Caki2 (cell line): ENCODE measurements at places on chromosomes 12 and 14.

- no peak for DNase-seq
These were observed 7.0 kb downstream of the AK7 start for GRCh38 chr14:96398921-96399320.

DNA sequence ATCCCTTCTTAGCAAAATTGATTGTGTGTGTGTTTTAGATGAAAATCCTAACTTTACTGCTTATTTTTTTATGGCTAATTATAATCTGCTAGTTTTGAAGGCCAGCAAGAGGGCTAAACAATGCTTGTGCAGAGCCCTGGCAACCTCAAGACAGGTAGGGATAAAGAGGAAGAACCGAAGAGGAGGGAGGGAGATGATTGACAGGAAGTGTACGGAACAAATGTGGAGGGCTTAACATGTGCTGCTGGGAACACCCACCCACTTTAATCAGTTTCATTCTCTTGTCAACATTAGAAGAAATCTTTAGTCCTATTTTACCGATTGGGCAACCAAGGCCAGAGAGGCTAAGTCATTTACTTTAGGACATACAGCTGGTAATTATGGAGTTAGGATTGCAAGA, 1.4 kb upstream of the WSCD2 start:
- DNase-seq = no peak

DNA sequence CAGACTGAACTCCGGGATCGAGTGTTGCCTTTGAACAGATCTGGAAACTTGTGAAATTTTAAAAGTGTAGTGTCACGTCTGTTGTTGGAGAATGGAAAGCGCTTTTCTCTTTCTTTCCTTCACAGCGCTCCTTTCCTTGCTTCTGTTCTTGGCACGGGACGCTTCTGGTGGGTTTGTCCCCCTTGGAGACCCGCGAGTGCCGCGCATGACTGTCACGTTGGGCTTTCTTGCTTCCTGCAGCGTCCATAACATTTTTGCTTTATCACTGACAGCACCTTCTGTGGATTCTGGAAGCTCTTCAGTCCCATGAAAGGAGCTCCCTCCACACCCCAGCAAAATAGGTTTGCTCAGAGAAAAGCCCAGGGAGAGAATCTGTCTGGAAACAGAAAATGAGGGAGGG, 193.0 kb upstream of the TMEM132C start:
- DNase-seq = no peak

GRCh38 chr14:20197459-20197858, 6.8 kb downstream of the OR11G2 start:
- no peak for DNase-seq

GRCh38 chr14:77478796-77479195, 19.8 kb downstream of the ISM2 start:
- DNase-seq = no peak

DNA sequence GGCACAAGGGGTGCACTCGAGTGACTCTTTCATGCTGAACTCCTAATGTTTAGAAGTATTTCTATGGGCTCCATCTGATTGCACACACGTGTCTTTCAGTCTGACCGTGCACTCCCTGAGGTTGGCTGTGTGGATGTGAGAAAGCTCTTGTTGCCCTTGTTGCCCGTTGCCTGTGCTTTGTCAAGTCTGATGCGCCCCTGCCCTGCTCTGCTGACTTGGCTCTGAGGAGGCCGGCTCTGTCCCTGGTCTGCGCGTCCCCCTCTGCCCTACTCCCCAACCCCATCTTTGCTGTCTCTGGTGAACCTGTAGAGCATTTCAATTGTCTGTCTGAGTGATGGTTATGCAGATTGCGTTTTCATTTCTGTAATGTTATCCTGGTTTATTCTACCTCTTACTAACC, 802.3 kb downstream of the NRXN3 start:
- no peak for DNase-seq

GRCh38 chr14:23099212-23099861, 4.0 kb downstream of the C14orf119 start:
- DNase-seq = no peak

- DNase-seq = no peak
These were observed 174.8 kb downstream of the PELI2 start for GRCh38 chr14:56292970-56293369.

DNA sequence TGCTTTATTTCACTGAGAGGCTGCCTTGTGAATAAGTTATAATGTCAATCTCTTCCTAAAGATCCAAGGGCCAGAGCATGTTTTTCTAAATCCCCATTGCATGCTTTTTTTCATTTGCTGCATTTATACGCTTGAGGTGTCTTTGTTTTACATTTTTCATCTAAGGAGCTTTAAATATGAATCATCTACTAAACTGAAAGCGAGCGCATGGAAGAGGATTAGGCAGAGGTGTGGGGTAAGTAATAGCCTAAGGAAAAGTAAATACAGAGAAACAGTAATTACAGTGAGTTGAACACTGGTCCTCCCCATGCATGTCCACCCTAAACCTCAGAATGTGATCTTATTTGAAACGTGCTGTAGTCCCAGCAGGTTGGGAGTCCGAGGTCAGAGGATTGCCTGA, 76.4 kb upstream of the METAP2 start:
- no peak for DNase-seq

GRCh38 chr12:16495196-16495595, 110.8 kb downstream of the LMO3 start:
- DNase-seq = no peak

- DNase-seq = no peak
These were observed 95.3 kb upstream of the MED13L start for GRCh38 chr12:116372815-116373214.

DNA sequence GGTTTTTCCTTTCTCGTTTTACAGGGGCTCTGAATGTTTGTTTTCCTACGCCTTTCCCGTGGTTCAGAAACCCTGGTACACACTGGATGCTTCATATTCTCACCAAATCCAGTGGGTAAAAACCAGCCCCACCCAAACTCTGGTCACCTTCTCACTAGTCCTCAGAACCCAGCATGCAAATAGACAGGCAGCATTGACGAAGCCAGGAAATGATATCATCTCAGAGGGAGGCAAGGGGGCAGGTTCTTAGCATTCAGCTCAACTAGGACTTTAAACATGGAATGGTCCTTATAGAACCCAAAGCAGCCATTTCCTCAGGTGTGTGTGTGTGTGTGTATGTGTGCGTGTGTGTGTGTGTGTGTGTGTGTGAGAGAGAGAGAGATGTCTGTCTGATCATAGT, 142.0 kb downstream of the KCNK10 start:
- DNase-seq = no peak

GRCh38 chr14:22305607-22306006, 283.4 kb downstream of the DAD1 start:
- DNase-seq = no peak

DNA sequence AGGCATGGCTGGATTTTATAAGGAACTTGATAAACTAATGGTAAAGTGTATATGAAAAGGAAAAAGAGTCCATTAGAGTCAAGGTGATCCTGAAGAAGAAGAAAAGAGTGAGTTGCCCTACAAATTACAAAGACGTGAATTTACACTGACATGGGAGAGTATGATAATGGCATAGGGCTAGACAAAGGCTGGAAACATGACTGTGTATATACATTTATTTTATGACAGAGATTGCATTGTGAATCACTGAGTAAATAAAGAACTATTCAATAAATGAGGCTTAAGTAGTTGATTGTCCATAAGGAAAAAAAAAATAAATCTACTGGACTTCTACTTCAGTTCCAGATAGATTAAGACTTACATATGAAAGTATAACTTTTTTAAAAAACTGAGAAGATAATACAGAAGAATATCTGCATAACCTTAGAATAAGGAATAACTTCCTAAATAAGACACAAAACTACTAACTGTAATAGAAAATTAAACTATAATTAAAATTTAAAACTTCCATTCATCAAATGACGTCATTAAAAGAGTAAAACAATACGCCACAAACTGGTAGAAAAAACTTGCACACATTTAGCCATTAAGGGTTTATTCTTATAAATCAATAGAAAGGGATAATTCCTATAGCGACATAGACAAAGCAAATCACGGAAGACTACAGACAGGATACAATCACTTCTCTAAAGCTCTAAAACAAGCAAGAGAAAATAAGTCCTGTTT, 278.5 kb downstream of the NOVA1 start:
- DNase-seq = no peak

DNA sequence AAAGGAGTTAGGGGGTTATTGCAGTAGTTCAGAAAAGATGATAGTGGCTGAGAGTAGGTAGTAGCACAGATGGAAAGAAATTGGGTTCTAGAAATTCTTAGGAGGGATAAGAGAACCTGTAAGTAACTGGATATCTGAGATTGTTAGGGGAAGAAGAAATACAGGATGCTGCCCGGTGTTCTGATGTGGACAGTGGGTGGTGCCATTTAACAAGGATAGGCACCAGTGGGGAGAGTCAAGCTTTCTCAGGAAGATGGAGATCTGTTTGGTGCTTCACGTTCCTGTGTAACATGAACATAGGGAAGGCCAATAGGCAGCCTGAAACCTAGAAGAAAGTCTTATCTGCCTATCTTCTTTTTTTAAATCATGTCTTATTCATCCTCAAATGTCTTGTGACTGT, 245.9 kb downstream of the NPAS3 start:
- DNase-seq = no peak

DNA sequence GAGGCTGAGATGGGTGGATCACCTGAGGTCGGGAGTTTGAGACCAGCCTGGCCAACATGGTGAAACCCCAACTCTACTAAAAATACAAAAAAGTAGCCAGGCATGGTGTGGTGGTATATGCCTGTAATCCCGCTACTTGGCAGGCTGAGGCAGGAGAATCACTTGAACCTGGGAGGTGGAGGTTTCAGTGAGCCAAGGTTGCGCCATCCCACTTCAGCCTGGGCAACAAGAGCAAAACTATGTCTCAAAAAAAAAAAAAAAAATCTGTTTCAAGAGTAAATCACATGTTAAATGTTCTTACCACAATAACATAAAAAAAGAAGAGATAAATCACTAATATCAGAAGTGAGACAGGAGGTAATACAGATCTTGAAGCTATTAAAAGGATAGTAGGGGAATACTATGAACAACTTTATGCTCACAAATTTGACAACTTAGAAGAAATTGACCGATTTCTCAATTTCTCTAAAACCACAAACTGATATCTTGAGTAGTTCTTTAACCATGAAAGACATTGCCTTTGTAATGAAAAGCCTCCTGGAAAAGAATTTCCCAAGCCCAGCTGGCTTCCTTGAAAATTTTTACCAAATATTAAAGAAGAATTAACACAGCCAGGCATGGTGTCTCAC, 37.7 kb downstream of the TAOK3 start:
- DNase-seq = no peak

GRCh38 chr14:21526672-21527317, 649 bp upstream of the SALL2 start:
- DNase-seq = no peak

DNA sequence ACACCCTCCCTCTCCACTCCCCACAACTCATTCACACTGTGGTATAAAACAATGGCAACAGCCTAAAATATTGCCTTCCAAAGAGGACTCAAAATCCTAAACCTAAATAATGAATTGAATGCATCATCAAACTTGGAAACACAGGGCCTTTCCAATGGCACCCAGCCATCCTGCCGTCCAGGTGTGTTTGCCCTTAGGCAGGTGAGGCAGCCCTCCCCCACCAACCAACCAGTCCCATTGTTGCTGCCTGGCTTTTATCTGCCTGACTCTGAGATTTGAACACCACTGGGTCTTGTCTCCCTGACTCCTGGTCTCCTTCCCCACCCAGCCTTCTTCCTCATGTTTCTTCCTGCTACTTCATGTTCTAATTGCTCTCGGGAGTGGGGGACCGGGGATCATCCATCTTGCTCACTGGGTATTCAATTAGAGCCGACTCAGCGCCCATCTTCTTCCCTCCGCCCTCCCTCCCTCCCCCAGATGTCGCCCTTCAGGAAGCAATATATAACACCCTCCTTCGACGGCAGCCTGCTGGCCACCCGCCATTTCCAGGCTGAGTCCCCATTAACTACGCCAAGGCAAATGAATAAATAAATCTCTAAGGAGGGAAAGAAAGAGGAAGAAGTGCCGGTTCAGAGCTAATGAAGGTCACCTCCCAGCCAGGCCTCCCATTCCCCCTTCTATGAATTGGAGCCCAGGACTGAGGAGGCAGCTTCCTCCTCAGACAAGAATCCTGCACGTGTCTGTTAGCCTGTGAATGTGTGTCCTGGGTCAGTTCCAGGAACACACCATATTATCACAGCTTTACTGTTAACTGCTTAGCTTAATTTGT, 36.3 kb upstream of the NTF3 start:
- DNase-seq = no peak

GRCh38 chr12:96462571-96463280, 26.7 kb upstream of the CFAP54 start:
- DNase-seq = no peak

- no peak for DNase-seq
These were observed 185.9 kb downstream of the ITPR2 start for GRCh38 chr12:26647088-26647487.

DNA sequence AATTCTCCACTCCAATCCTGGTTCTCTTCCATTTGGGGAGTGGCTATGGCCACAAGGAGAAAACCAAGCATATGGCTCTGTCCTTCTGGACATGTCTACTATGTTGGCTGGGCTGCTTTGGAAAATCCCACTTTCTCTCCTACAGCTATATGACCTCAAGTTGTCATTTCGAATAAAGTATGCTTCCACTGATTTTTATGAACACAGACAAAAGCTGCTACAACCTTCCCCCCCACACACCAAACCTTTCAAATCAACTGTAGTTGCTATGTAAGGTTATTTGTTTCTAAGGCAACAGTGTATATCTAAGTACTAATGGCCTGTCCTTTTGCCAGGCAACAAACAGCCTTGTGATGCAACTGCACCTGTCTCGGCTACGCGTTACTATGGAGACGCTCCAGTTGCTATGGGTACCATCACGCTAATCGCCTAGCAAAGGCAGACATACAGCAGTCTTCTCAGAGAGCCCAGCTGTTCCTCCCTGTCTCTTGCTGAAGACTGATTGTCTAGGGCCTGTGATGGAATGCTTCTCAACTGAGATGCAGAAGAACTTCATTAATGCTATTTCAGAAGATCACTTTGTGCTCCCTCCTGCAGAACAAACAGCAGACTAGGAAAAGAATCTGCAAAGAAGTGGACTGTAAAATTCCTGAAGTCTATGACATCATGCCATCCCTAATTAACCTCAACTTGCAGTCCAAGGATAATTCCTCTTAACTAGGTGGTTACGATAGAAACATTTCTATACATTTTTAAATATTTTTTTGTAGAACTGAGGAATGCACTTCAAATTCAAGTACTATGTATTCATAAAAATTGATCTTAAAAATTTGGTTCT, 67.6 kb downstream of the FOXN3 start:
- DNase-seq = peak; percentile 1

- peak; percentile 76 for DNase-seq
These were observed 181.3 kb downstream of the ITPR2 start for GRCh38 chr12:26651566-26652188.

GRCh38 chr14:99395909-99396530, 84.6 kb downstream of the SETD3 start:
- peak; percentile 11 for DNase-seq
